Activated T-helper 1 cell treated with anti-CD3 and anti-CD28 coated beads, Interleukin-2, amount 50 U/mL, for 16 hours (primary cell): ENCODE measurements at places on chromosomes 11 and 22.
A peak's percentile ranks its signal among the peaks of the same experiment; 100 is the strongest.

- no peak for DNase-seq
Observed at GRCh38 chr11:28086569-28086968, 21.4 kb downstream of the KIF18A start.

GRCh38 chr11:122100756-122101080, 15.3 kb downstream of the BLID start:
- DNase-seq = no peak

GRCh38 chr11:5258543-5259262, 4.1 kb upstream of the HBG2 start:
- DNase-seq = no peak

GRCh38 chr11:116825434-116825833, 2.3 kb upstream of the APOA4 start:
- no peak for DNase-seq

- peak; percentile 21 for DNase-seq
Observed at GRCh38 chr11:14764579-14765527, 121.2 kb downstream of the PDE3B start.

- DNase-seq = no peak
Observed at GRCh38 chr11:65415499-65416340, 6.9 kb upstream of the NEAT1 start.

DNA sequence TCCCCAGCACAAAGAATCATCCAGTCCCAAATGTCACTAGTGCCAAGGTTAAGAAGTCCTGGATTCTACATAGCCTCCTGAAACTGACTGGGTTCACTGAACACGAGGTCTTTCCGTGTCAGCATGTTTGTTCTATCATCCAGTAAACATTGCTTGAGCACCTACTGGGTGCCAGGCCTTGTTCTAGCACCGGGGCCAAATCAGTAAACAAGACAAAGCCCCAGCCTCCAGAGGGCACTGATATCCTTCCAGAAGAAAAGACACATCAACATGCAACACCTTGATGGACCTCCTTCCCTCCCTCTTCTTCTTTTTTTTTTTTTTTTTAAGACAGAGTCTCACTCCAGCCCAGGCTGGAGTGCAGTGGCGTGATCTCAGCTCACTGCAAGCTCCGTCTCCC, 26.9 kb downstream of the TPST2 start:
- no peak for DNase-seq

DNA sequence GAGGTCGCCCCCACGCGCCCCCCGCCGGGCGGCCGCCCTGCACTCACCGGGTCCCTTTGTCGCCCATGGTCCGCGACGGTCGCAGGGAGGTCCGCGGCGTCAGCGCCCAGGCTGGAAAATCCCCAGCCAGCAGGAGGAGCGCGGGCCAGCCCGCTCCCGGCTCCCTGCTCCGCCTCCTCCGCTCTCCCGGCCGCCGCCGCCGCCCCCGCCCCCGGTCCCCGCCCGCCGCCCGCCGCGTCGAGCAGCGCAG, at the start of gene ARRB1:
Gene ARRB1, minus strand, starts transcription at position 121 of the 250 bp plus-strand sequence. Its CDS starts 54 bp downstream, at position 67.
- DNase-seq = no peak

DNA sequence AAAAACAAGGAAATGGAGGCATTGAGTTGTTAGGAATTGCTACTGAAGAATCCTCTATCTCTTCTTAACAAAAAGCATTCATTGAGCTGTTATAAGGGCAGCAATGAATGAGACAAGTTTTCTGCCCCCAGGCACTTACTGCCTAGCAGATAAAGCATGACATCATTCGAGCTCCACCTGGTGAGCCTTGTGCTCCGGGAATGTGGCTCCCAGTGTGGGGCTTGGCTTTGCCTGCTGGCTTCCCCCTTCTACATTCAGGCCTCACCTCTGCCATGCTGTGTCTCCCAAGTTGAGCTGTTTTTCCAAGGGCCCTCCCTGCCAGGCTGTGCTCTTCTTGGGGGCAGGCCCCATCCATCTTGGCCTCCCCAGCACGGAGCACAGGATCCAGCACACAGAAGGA, 56.9 kb upstream of the EIF3D start:
- no peak for DNase-seq

DNA sequence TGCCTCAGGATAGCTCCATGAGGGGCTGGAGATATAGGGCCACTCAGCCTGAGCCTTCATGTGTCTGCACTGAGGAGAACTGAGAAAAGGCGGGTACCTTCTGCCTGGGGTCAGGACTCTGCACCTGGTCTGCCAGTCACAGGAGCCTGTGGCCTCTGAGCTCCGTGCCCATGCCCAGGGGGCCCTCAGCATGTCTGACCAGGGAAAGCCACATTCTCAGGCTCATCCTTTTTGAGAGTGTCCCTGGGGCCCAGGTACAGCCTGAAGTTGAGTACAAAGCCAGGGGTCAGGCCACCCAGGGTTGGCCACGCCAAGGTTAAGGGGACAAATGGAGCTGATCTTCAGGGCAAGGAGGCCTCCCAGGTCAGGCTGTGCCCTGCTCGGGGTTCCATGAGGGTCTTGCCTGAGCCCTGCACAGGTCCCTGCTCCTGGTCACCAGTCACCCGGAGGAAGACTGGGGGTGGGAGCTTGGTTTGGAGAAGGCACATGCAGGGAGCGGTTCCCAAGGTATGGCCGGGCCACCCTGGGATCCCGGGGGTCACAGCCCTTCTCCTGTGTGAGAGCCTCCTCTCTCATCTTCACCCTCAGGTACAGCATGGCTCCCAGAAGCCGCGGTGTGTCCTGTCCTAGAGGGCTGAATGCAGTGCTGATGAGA, 6.0 kb downstream of the DENND6B start:
- no peak for DNase-seq

DNA sequence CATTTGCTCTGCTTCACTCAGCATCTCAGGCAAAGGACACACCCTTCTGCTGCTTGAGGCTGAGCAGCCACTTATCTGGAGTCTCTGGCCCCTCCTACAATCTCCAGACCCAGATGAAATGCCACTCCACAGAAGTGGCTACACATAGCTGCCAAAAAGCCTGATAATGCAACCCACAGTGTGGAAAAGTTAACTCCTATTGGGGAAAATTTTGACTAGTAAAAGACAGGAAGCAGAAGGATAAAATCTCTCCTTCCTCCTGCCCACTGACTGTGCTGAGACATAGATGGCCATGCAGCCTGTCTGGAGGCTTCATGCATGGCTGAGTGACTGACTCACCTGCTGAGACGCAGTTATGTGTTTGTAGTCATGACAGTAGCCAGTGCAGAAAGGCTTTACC, 92.3 kb upstream of the TEAD1 start:
- no peak for DNase-seq

GRCh38 chr11:85889676-85890579, 34.7 kb downstream of the CCDC83 start:
- no peak for DNase-seq

GRCh38 chr22:29199702-29200400, 5.8 kb upstream of the EMID1 start:
- DNase-seq = no peak

- no peak for DNase-seq
Observed at GRCh38 chr11:15112131-15112541, 2.6 kb upstream of the INSC start.

- DNase-seq = no peak
Observed at GRCh38 chr11:42598341-42598740, 713.5 kb upstream of the API5 start.

- no peak for DNase-seq
Observed at GRCh38 chr11:120188371-120188770, 22.5 kb upstream of the OAF start.

GRCh38 chr11:69670158-69670845, 4.9 kb downstream of the LTO1 start:
- DNase-seq = no peak

DNA sequence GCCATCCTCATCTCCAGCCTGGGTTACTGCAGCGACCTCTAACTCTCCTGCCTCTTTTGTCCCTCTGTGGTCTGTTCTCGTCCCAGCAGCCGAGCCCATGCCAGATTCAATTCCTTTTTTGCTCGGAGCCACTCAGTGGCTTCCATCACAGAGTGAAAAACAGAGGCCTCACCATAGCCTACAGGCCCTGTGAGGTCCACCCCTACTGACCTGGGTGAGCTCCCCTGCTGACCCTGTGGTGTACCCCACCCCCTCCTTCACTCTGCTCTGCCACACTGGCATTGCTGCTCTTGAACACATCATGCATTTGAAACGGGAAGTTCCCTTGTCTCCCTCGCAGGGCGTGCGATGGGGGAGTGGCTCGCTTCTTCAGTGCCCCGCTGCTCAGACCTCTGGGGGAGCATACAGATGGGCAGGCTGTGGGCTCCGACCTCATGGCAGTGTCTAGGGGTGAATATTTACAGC, 2.1 kb downstream of the AIP start:
- peak; percentile 48 for DNase-seq

- DNase-seq = no peak
Observed at GRCh38 chr11:131356206-131356605, 14.2 kb upstream of the NTM start.

- no peak for DNase-seq
Observed at GRCh38 chr11:84215672-84216071, 929.5 kb upstream of the CCDC90B start.

GRCh38 chr11:80473562-80473961, 1032.7 kb upstream of the TENM4 start:
- DNase-seq = no peak

- DNase-seq = no peak
Observed at GRCh38 chr11:100735949-100736675, 49.0 kb downstream of the ARHGAP42 start.

GRCh38 chr11:120808616-120809050, 215.3 kb upstream of the TBCEL start:
- no peak for DNase-seq

DNA sequence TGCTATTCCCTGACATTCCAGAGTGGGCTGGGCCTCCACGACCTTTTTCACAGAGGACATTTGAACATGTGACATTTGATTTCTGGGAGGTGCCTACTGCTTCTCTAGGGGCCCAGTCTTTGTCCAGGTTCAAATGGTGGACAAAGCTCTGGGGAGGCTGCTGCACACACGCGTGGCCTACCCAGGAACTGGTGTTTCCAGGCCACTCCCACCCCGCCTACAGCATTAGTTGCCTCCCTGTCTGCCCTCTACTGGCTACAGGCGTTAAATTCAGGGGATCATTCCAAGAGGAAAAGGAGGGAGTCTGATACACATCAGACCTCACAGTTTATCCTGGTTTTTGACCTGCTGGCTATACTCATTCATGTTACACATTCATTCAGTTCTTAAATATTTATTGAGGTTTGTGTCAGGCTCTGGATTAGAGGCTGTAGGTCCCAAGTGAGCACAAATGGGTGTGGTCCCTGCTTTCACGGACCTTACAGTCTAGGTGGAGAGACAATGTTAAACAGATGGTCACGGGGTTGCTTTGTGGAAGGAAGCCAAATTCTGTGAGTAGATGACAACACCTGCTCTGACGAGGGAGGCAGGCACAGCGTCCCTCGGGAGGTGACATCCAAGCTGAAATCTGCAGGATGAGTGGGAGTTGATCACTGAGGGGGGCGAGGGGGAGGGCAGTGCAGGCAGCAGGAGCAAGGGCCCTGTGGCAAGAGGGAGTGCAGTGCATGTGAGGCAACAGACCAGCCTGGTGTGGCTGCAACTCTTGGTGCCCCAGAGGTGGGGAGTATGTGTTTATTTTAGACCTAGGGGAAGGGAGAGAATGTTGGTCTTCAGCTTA, 11.8 kb downstream of the TUB start:
- no peak for DNase-seq

DNA sequence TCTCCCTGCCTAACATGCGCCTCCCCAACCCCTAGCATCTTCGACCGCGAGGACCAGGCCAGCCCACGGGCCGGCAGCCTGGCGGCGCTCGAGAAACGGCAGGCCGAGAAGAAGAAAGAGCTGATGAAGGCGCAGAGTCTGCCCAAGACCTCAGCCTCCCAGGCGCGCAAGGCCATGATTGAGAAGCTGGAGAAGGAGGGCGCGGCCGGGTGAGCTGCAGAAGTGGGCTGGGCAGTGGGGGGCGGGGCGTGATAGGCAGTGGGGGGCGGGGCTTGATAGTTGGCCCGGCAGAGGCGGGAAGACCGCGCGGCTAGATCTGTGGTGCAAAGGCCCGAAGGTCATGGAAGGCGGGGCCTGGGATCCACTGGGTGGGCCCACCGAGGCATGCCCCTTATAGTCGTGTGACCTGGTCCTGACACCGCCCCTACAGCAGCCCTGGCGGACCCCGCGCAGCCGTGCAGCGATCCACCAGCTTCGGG, 8.7 kb downstream of the SELENOM start:
- no peak for DNase-seq

- DNase-seq = no peak
Observed at GRCh38 chr22:29328055-29328454, 12.6 kb upstream of the RASL10A start.

- DNase-seq = no peak
Observed at GRCh38 chr11:71372693-71373657, 75.2 kb downstream of the DHCR7 start.

DNA sequence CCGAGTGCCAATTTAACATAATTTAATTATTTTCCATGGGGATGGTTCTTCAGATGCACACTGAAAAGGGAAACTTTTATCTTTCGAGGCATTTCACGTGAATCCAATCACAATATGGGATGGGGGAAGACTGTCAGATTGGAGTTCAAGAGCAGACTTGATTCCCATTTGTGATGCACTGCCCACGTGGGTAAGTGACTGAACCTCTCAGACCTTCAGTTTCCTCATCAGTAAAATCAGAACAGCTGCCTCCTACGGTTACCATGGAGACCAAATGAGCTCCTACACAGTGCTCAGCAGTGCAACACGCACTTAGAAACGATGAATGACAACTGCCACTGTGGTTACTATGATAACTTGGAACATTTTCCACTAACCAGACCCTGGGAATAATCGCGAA, 21.7 kb downstream of the KIAA0930 start:
- no peak for DNase-seq

- DNase-seq = no peak
Observed at GRCh38 chr11:122101625-122102291, 14.3 kb downstream of the BLID start.

DNA sequence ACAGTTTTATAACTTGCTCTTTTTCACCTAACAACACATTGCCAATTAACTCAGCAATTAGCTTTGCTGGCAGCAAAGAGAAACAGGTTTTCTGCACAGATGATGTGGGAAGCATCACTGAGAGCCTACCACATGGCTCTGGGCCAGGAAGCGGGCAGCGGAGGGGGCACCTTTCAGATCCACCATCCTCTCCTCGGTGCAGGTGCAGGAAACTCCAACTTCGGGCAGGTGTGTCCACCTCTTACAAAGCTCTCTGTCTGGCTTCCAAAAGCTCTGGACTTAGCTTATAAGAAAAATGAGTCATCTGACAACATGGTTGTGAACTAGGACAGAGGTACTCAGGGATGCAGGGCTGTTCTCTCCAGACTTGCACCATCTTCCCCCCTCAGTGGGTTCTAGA, 77.0 kb downstream of the RPS6KA4 start:
- DNase-seq = no peak

- no peak for DNase-seq
Observed at GRCh38 chr22:42831712-42832111, 25.4 kb downstream of the ARFGAP3 start.

GRCh38 chr11:100730266-100730665, 43.2 kb downstream of the ARHGAP42 start:
- DNase-seq = no peak
